Activated CD4-positive, alpha-beta T cell treated with anti-CD3 and anti-CD28 coated beads, Interleukin-2, amount 10 ng/mL, durations not matched to agents 7 days and 5 days (primary cell): ENCODE measurements at places on chromosomes 7 and 10. TPM values are rescaled to one million over a fixed set of nuclear protein-coding genes. Genes with fewer than 3 reads are reported as not detected.

- no peak for DNase-seq
Measured at GRCh38 chr10:48633381-48634197, 28.7 kb upstream of the ARHGAP22 start.

DNA sequence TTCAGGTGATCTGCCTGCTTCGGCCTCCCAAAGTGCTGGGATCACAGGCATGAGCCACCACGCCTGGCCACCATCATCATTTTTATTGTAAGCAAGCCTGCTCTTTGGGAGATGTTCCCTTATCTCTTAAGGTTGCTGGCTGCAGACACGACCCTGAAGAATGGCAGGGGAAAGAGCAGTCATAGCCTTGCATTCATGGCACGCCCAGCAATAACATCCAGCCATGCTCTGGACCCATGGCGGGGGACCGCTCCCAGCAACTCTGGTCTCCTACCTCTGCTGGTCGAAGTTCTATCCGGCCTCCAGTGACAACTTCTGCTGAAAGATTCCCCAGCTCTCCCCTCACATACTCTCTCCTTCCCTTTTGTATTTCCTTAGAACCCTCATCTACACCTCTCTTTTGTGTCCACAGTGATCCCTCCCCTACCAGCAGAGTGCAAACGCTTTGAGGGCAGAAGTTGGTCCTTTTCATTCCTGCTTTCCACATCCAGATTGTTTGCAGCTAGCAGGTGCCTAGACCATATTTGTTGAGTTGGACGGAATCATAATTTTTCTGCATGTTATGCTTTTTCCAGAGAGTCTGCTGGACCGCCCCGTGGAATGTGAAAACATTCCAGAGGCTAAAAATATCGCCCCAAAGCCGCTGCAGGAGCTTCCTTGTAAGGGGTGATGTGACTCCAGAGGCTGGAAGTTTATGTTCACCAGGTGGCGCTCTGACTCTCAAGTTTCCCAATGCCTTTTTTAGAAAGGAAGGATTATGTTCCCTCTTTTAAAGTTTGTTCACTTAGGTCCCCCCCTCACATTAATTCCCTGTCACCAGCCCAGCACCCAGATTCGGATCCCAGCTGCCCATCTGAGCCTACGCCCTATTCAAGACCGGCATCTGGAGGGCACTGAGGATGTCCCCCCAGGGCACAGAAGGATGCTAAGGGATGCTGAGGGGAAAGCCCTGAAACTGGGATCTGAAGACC lies 4.3 kb upstream of the MARVELD1 start:
- DNase-seq: peak; percentile 53

DNA sequence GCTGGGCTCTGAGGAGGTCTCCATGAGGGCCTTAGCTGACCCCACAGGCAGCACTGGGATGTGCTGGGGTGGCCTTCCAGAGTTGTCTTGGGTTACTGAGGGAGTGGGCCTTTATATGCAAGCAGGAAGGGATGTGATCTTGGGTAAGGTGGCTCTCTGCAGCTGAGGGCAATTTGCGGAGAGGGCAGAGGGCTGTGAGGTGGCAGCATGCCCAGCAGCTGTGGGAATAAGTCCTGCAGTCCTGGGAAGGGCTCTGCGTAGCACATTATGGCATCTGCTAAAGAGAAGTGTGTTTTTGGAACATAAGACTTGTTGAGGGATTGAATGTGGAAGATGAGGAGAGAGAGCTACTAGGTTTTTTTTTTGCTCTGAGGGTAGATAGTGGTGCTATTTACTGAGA lies 99.6 kb upstream of the KMT2E start:
- no peak for DNase-seq

ANKIB1 gene
- total RNA-seq: 82.0 TPM

DNA sequence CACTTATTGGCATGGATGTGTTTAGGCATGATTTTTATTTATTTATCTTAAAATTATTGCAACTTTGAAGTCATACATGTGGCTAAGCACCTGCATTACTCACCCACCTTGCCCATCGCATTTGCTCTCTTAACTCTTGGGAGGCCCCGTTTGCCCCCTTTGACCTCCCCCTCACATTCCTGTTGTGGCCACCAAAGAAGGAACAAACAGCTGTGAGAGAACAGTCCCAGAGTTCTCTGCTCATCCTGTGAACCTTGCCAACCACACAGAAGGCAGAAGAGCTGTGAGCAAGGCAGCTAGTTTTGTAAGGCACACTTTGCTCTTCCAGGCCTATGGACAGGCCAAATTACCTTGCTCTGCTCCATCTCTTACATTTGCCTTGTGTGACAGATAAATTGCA lies 23.6 kb upstream of the FGL2 start:
- no peak for DNase-seq

- DNase-seq: no peak
Measured at GRCh38 chr7:2629746-2630681, 1.8 kb upstream of the TTYH3 start.

DNA sequence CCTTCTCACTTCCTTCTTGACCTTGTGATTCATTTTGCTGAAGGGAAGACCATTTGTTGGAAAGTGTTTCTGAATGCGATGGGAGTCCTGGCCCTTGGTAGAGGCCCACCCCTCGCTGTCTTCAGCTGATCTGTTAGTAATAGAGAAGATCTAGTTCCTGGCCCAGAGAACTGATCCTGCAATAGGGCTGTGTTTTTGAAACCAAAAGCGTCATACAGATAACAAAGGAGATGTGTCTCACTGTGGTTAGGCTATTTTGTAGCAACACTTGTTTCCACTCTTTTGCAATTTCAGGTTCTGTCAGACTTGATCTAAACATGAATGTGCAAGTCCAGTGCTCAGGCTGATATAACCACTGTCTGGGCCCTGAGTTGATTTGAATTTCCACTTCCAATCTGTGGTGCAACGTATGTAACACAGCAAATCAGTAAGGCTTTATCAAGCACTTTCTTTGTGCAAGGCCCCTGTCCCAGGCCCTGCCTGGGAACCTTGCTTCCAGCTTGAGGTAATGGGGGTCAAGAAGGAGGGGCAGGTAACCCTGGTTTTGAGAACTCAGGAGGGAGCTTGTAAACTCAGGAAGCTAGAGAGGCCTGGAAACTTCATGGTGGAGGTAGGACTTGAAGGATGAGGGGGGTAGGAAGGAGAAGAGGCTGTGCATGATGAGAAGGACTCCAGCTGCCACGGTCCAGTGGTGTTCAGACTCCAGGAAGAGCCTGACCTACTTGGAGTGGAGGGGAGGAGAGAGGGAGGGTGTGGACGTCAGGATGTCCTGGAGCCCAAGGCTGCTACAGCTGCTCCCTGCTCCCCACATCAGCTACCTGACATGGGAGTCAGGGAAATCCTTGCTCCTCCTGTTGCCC lies 42.2 kb upstream of the SRGN start:
- peak; percentile 52 for DNase-seq

STEAP4 gene
- not detected for total RNA-seq

GRCh38 chr7:48748081-48748833 lies 176.1 kb upstream of the CDC14C start:
- DNase-seq: no peak

DNA sequence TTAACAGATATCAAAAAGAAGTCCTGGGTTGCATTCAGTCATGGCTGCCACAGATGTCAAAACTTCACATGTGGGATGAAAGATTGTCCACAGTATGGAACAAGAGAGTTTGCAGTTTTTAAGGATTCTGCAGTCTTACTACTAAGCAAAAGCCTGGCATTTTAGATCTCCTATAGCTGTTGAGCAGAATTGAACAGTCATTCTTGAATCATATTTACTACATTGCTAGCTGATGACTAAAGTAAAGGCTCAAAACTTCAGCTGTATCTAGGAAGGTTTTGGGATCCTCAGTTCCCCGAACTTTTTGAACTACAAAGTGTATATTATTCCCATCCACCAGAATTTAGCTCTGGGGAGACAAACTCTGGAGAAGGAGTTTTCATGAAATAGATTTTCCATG lies 31.0 kb downstream of the BET1 start:
- no peak for DNase-seq

LLCFC1 gene
- not detected for total RNA-seq
